ENCODE measurements at places on chromosomes 12 and 14. TPM values are rescaled to one million over a fixed set of nuclear protein-coding genes. Genes with fewer than 3 reads are reported as not detected.
A peak's percentile ranks its signal among the peaks of the same experiment; 100 is the strongest.

GRCh38 chr12:6546016-6546415 lies 9.8 kb downstream of the IFFO1 start:
- H3K27me3 ChIP-seq: no peaks in the 10 kb centered on the region
- no peak for DNase-seq
- no peak overlapping the region for H3K27ac ChIP-seq
- peaks cover 47% of the 10 kb centered on the region for H3K4me1 ChIP-seq
- H3K36me3 ChIP-seq: peaks cover 5% of the 10 kb centered on the region
- no peak overlapping the region for H3K4me3 ChIP-seq

GRCh38 chr12:124713436-124714082 lies 146.1 kb upstream of the NCOR2 start:
- H3K27ac ChIP-seq: peak overlapping the region; percentile 48
- no peaks in the 10 kb centered on the region for H3K36me3 ChIP-seq
- H3K4me1 ChIP-seq: peaks cover 12% of the 10 kb centered on the region
- no peaks in the 10 kb centered on the region for H3K27me3 ChIP-seq
- peak; percentile 90 for DNase-seq

- DNase-seq: no peak
- peaks cover 15% of the 10 kb centered on the region for H3K4me1 ChIP-seq
- no peak overlapping the region for H3K4me3 ChIP-seq
Observed at GRCh38 chr14:72812292-72812851, 81.5 kb downstream of the DPF3 start.

- H3K27me3 ChIP-seq: no peaks in the 10 kb centered on the region
- peak overlapping the region; percentile 73 for H3K27ac ChIP-seq
- peaks cover 22% of the 10 kb centered on the region for H3K4me1 ChIP-seq
- no peaks in the 10 kb centered on the region for H3K36me3 ChIP-seq
Observed at GRCh38 chr14:89540009-89540829, 123.2 kb upstream of the FOXN3 start.

GRCh38 chr12:108861878-108862587 lies 4.7 kb upstream of the SSH1 start:
- DNase-seq: no peak
- H3K4me3 ChIP-seq: no peak overlapping the region
- H3K27me3 ChIP-seq: no peaks in the 10 kb centered on the region

- H3K4me3 ChIP-seq: peak overlapping the region; percentile 64
- no peak overlapping the region for H3K27ac ChIP-seq
- no peaks in the 10 kb centered on the region for H3K4me1 ChIP-seq
- no peaks in the 10 kb centered on the region for H3K36me3 ChIP-seq
Observed at GRCh38 chr14:21309238-21309636, 29.4 kb downstream of the RPGRIP1 start.

DNA sequence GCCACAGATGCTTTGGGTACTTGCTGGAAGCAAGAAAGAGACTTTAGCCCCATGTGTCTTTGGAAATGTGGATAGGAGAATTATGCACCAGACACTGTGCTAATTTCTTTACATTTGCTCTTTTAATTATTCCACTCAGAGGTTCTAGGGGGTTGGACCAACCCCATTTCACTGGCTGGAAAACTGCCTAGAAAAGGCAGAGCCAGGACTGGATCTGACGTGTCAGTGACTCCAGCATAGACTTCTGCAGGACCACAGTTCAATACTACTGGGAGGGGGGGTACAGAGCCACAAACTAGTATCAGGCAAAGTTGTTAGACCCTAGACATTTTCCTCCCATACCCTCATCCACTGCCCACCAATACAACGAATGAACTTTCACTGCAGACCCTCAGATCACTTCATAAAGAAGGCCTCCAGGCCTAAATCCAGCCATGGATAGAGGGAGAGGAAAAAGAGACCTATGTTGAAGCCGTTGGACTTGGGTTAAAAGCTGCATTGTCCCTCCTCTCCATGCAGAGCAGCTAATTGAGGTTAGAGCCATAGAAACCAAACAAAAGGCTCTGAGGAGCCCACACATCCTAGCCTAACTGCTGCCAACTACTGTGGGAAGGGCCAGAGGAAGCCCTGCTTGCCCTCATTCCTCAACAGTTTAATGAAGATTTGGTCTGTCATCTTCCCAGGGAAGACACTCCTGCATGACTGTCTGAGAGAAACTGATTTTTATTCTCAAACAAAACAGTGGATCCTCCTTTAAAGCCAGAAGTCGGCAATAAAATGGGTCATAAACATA lies 68.7 kb downstream of the STON2 start:
- no peak for DNase-seq
- no peaks in the 10 kb centered on the region for H3K4me1 ChIP-seq
- no peak overlapping the region for H3K27ac ChIP-seq
- no peaks in the 10 kb centered on the region for H3K27me3 ChIP-seq

DNA sequence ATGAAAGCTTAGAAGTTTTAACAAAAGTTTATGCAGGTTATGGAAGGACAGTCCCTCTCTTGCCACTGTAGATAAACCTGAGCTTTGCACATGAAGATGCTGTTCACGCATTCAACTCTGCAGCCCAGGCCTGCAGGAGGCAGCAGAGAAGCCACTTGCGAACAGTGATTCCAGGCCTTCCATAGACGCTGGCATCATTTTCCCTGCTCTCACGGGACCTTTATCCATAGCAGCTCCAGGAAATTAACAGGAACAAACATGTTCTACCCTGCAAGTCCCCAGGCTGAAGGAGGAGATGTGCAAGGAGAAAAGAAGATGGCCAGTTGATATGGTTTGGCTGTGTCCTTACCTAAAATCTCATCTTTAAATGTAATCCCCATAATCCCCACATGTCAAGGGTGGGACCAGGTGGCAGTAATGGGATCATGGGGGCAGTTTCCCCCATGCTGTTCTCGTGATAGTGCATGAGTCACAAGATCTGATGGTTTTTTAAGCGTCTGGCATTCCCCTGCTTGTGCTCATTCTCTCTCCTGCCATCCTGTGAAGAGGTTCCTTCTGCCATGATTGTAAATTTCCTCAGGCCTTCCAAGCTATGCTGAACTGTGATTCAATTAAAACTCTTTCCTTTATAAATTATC lies 2.0 kb downstream of the ERP27 start:
- H3K36me3 ChIP-seq: no peaks in the 10 kb centered on the region
- H3K27ac ChIP-seq: no peak overlapping the region
- no peaks in the 10 kb centered on the region for H3K27me3 ChIP-seq
- H3K4me3 ChIP-seq: no peak overlapping the region

- no peak overlapping the region for H3K4me3 ChIP-seq
- H3K36me3 ChIP-seq: no peaks in the 10 kb centered on the region
Observed at GRCh38 chr12:131683266-131684014, 27.4 kb upstream of the SFSWAP start.

DNA sequence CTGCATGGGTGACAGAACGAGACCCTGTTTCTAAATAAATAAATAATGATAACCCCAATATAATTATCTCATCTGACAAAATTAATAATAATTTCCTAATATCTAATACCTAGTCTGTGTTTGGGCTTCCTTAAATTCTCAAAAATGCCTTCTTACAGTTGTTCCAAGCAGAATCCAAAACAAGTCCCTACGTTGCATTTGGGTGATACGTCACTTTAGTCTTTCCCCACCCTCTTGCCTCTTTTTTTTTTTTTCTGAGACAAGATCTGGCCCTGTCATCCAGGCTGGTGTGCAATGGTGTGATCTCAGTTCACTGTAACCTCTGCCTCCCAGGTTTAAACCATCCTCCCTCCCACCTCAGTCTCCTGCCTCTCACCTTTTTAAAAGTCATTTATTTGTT lies 26.7 kb downstream of the VEZT start:
- no peaks in the 10 kb centered on the region for H3K36me3 ChIP-seq
- H3K27ac ChIP-seq: no peak overlapping the region
- no peak for DNase-seq
- no peak overlapping the region for H3K4me3 ChIP-seq

DNA sequence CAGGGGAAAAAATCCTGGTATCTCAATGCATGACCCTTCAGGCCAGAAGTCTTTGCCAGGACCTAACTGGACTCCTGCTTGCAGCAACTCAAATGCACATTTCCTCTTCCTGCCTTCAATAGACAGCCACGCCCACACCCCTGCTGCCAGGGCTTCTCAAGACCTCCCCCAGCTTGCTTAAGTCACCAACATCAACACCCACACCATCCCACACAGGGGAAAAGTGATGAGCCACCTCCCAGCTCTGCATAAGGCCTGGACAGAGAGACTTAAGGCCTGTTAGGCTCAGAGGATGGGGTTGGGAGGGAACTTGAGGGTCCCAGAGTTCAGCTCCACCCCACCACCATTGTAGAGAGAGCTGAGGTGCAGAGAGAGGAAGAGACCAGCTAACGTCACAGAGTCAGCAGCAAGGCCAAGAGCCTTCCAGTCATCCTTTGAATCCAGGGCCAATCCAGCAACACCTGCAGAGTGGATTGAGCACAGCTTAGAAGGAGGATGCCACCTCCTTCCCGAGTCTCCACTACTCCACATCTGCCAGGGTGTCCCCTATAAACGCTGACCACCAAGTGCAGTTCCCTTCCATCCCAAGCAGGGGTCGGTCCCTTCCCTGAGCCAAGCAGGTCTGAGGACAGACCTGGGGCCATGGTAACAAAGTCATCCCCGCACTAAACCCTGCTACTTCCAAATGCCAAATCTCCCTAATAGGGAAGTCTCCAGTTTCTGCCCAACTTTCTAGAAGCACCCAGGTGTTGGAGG lies 50.0 kb downstream of the KDM2B start:
- H3K27me3 ChIP-seq: no peaks in the 10 kb centered on the region
- H3K4me3 ChIP-seq: no peak overlapping the region
- no peaks in the 10 kb centered on the region for H3K36me3 ChIP-seq
- H3K27ac ChIP-seq: no peak overlapping the region
- peak; percentile 81 for DNase-seq

DNA sequence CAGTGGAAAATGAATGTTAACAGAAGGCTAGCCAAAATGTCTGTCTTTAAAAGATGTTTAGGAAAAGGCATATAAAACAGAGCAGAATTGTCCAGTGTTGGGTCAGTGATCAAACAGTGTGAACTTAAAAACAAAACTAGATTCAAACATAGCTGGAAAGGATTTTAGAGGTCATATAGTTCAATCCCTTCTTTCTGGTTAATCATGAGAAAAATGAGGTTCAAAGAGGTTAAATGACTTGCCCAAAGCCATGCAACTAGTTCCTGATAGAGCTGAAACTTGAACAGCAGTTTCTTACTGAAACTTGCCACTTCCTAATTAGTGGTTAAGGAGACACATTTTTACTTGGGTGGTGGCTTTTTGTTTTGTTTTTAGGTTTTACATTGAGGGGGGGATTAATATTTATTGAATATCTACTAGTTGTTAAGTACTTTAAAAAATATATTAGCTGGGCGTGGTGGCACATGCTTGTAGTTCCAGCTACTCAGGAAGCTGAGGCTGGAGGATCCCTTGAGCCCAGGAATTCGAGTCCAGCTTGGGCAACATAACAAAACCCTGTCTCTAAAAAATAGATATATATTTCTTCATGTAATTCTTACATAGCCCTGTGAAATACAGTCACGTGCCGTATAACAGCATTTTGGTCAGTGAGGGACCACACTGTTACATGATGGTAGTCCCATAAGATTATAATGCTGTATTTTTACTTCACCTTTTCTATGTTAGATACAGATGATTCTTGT lies 20.4 kb downstream of the ACVR1B start:
- H3K4me1 ChIP-seq: peaks cover 62% of the 10 kb centered on the region
- H3K27ac ChIP-seq: peak overlapping the region; percentile 87
- DNase-seq: no peak
- H3K27me3 ChIP-seq: no peaks in the 10 kb centered on the region
- peak overlapping the region; percentile 52 for H3K4me3 ChIP-seq
- no peaks in the 10 kb centered on the region for H3K36me3 ChIP-seq

DNA sequence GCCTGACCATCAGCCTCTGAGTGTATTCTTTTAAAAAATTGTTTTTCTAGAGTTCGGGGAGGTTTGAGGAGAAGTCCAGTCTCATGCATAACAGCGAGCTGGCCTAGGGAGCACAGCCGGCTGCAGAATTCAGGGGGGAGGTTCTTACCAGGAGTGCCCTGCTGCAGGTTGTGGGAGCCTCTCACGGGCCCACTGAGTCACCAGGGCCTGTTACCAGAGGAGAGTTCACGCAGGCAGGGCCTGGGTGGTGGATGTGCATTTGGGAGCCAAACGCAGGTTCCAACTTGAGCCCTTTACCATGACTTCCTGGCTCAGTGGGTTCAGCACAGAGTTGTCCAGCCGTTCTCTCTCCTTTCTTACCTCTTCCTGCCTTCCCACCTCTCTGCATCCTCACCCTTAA lies 14.4 kb downstream of the CD9 start:
- H3K27ac ChIP-seq: no peak overlapping the region
- no peaks in the 10 kb centered on the region for H3K27me3 ChIP-seq
- H3K36me3 ChIP-seq: no peaks in the 10 kb centered on the region

GRCh38 chr14:88983755-88984154 lies 159.3 kb downstream of the TTC8 start:
- peaks cover 27% of the 10 kb centered on the region for H3K4me1 ChIP-seq
- DNase-seq: peak; percentile 97
- no peaks in the 10 kb centered on the region for H3K36me3 ChIP-seq
- 0 out of 2 replicates have a peak, but pooled peaks cover 4% of the 10 kb centered on the region for H3K27me3 ChIP-seq
- H3K4me3 ChIP-seq: no peak overlapping the region
- peak overlapping the region; percentile 70 for H3K27ac ChIP-seq

DNA sequence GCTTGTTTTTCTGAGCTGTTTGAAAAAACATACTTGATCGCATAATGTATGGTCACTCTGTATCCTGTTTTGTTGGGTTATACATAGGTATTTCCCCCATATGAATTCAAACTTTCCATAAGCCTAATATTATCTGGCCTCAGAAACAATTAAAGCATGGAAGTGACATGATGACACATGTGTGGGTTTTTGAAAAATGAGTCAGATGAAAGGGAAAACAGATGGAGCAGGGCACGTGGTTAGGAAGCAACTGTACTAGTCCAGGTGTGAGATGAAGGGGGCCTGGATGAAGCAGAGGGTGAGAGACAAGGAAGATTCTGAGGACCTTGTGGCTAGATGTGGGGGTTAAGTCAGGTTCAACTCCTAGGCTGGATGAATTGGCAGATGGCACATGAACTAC lies 92.7 kb upstream of the DNM1L start:
- DNase-seq: peak; percentile 64
- no peaks in the 10 kb centered on the region for H3K36me3 ChIP-seq
- H3K27me3 ChIP-seq: no peaks in the 10 kb centered on the region
- H3K27ac ChIP-seq: no peak overlapping the region
- peaks cover 20% of the 10 kb centered on the region for H3K4me1 ChIP-seq
- no peak overlapping the region for H3K4me3 ChIP-seq

DNA sequence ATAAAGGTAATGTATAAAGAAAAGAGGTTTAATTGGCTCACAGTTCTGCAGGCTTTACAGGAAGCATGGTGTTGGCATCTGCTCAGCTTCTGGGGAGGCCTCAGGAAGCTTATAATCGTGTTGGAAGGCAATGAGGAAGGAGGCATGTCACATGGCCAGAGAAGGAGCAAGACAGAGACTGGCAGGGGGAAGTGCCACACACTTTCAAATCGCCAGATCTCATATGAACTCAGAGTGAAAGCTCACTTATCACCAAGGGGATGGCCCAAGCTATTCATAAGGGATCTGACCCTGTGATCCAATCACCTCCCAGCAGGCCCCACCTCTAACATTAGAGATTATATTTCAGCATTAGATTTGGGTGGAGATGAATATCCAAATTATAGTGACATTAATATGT lies 26.3 kb downstream of the LDHB start:
- no peak overlapping the region for H3K4me3 ChIP-seq
- H3K4me1 ChIP-seq: no peaks in the 10 kb centered on the region
- DNase-seq: no peak
- H3K36me3 ChIP-seq: peaks cover 23% of the 10 kb centered on the region

Gene ACSS3
- 1.9 TPM for total RNA-seq

Gene RND1
- not detected for total RNA-seq
